ENCODE measurements at places on chromosomes 12 and 14.

- no peak for DNase-seq
Observed at GRCh38 chr12:54350743-54351142, 13.5 kb downstream of the GPR84 start.

DNA sequence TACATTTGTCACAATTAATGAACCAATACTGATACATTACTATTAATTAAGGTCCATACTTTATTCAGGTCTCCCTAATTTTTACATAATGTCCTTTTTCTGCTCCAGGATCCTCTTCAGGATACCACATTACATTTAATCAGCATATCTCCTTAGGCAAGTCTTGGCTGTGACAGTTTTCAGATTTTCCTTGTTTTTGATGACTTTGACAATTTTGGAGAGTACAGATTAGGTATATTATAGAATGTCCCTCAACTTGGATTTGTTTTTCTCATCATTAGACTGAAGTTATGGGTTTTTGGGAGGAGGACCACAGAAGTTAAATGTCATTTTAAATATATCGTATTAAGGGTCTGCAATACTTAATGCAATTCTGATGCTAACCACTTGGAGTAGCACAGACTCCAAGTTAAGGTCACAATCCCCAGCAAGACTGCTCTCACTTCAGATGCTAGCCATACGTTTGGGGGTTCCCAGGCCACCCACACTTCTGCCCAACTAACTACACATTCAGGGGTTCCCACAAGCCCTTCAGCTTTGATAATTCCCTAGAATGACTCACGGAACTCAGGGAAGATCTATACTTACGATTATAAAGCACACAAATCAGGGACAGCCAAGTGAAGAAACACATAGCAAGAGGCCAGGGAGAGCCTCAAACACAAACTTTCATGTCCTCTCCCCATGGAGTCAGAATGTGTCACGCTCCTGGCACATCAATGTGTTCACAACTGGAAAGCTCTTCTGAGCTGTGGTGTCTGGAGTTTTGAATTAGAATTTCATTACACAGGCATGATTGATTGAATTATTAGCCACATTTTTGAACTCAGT is 17.0 kb upstream of the NUBPL start:
- DNase-seq, result no peak

- DNase-seq, result no peak
Observed at GRCh38 chr12:117985182-117985581, 16.4 kb upstream of the KSR2 start.

DNA sequence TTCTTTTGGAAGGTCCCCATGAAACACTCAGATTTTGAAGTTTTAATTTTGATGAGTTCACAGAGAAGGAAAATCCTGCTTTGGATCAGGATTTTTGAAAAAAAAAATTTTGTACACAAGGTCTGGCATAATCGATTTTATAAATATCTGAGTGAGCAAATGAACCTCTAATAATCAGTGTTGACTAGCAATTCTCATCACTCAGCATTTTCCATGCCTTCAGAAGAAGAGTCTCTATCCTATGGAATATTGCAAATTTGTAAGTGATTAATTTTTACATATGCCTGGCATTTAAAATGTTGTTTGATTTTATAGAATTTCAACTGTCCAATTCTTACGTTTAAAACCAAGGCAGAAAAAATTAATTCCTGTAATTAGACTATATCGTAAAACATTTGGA is 30.5 kb upstream of the REP15 start:
- DNase-seq, result no peak

GRCh38 chr14:90536092-90536491 is 139.3 kb downstream of the CALM1 start:
- no peak for DNase-seq

GRCh38 chr14:87155856-87156488 is 837.0 kb downstream of the GALC start:
- DNase-seq, result no peak

DNA sequence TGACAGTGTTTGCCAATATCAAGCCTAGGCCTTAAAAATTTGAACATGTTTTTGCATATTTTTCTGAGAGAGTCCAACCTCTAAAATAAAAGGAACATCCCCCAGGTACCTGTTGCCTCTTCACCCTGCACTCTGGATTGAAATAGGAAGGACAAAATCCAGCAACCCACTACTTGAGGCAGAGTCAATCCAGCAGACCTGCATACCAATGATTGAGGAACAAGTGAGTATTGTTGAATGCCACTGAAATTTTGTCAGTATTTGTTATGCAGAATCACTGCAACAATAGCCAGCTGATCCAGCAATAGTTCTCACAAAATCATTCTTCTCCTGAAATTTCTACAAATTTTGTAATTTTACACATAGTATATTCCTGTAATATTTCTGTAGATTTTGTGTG is 460.6 kb upstream of the FOXG1 start:
- DNase-seq, result no peak

DNA sequence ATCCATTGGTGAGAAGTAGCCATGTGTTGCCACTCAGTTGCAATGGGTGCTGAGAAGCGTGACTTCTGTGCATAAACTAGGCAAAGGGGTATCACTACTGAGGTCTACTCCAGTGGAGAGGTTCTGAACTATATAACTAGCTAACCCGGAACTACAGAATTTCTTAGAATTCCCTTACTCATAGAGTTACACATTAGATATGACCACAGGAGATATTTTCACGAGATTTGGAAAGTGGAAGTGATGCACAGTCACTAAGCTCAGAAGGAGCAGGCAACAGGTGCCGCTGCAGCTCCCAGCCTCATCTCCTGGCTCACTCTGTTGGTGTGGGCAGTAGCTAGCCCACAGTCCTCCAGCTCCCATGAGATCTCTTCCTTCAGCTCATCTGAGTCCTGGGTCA is 136.6 kb downstream of the SSPN start:
- DNase-seq, result no peak
